Kidney (tissue), 22 donors: ENCODE measurements at places on chromosomes 13 and 19. TPM values are rescaled to one million over a fixed set of nuclear protein-coding genes. Genes with fewer than 3 reads are reported as not detected.

DNA sequence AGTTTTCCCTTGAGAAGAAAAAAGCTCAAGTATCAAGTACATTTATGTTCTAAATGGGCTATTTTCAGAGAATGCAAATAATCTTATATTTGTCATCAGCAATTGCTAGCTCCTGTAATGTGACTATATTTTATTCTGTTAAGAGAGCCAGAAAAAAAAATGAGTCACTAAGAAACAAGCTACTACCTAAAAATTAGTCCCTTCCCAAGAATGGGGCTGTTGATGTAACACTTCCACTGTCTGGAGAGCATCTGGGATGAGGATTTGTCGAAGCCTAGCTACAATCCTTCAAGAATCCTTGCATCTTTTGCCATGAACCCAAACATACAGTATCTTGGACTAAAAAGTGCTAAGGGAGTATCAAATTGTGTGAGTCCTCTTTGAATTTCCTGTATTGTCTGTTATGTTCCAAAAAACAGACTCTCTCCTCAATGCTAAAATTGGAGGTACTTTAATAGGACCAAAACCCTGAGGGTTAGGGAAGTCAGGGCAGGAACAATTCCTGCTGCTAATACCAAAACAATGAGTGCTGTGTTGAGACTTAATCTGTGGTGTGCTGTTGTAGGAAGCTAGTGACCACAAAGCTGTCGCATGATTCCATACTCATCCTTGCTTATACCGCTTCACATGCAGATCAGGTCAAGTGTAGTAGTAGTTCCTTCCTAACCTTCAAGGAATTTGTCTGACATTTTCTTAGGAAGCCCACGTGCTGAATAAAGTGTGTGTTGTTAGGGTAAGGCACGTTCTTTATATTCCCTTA is 4.9 kb upstream of the ZC3H13 start:
- no peak for DNase-seq

DNA sequence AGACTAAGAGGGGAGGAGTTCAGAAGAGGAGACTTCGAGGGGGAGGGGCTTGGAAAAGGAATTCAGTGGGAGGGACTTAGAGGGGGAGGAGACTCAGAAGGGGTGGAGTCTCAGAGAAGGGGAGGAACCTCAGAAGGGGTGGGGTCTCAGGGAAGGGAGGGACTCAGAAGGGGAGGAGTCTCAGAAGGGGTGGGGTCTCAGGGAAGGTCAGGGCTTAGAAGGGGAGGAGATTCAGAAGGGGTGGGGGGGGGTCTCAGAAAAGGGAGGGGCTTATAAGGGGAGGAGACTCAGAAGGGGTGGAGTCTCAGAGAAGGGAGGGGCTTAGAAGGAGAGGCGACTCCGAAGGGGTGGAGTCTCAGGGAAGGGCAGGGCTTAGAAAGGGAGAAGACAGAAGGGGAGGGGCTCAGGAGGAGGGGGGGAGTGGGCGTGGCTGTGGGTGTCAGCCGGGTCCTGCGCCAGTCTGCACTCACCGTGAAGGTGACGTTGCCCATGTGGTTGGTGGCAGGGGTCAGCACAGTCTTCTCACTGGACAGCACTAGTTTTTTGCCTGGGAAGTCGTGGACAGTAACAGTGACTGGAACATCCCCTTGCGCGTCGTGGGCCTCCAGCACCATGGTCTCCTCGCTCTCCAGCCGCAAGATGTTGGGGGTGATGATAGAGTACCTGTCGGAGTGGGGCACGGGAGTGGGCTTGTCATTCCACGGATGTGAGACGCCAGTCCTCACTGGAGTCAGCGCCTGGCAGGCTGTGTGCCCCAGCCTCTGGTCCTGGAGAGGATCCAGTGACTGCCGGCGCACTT is 1.5 kb downstream of the C3 start:
- no peak for DNase-seq

ZNF626 gene
- total RNA-seq, result 20.6 TPM

GJB6 gene
- total RNA-seq, result not detected

SSBP4 gene
- total RNA-seq, result 64.9 TPM
